Adrenal gland (tissue), 19 donors: ENCODE measurements at places on chromosomes 6 and 20. TPM values are rescaled to one million over a fixed set of nuclear protein-coding genes. Genes with fewer than 3 reads are reported as not detected.

DNA sequence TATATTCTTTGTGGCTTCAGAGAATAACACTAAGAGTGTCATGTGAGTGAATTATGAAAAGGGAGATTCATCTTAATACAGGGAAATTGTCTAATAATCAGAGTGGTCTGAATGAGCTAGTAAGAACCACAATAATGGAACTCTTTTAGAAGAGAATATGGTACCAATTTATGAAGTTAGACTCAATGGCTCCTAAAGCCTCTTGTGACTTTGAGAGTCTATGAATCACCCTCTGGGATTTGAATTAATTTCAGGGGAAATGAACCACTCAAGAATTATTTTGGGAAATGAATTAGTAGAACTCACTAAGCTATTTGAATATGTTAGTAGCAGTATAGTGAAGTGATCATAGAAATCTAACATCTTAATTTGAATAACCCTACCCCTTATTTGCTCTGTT lies 14.3 kb downstream of the PCMT1 start:
- no peak for DNase-seq

- no peak for DNase-seq
Measured at GRCh38 chr6:13368731-13369115, 40.4 kb upstream of the TBC1D7 start.

DNA sequence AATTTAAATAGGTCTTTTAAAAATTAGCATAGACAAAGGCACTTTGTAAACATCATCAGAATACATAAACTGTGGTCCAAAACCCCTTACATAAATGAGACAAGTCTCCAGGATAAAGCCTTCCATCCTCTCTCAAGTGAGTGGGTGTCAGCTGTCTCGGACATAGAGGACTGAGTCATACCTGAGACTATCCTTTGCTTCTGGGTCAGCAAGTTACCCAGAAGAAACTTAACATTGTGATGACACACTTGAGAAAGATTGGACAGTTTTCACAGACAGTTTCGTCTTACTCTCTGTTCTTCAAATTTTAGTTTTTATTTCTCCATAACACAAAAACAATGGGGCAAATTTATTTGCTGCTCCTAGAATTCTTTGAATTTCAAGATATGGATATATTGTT lies 838.0 kb downstream of the DHX35 start:
- peak; percentile 22 for DNase-seq

DNA sequence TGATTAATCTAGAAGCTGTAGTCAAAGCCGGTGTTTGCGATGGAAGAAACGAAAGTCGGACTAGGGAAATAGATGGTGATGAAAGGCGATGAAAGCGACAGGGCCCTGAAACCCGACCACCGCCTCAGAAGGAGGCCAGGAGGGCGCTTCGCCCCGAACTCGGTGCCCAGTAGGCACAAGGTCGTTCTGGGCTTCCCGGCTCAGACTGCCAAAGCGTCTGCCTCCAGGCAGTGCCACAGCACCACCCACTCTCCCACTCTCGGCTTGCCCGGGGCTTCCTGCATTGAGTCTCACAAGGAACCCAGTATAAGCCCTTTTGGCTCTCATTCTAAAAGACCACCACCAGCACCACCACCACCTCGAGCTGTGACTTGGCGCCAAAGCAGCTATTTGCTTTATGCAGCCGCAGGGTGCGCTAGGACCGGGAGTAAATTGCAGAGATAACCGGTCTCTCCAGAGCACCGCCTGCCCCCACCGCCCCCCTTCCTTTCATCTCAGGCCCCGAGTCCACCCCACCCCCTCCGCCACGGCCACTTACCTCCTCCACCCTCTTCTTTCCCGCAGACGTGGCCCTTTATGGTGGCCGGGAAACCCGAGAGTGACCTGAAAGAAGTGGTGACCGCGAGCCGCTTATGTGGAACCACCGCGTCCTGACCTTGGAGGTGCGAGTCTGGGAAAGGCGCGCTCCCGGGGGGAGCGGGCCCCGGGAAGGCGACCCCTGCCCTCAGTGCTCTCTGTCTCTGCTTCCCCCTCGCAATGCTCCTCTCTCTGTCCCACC lies 2.4 kb downstream of the TCF21 start:
- no peak for DNase-seq

DNA sequence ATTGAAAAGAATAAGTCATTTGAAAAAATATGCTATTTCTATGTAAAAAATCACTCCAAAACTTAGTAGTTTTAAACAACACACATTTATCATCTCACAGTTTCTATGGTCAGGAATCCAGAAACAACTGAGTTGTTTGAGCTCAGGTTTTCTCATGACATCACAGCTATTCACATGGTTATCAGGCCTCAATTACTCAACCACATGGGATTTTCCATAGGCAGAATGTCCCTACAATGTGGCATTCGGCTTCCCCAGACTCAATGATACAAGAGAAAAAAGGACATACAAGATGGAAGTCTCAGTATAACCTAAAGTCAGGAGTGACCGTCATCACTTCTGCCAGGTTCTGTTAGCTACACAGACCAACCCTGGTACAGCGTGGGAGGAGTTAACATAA lies 3.4 kb upstream of the SLC35D3 start:
- no peak for DNase-seq

- DNase-seq, result no peak
Measured at GRCh38 chr6:30074331-30075093, 1.1 kb downstream of the RNF39 start.

DNA sequence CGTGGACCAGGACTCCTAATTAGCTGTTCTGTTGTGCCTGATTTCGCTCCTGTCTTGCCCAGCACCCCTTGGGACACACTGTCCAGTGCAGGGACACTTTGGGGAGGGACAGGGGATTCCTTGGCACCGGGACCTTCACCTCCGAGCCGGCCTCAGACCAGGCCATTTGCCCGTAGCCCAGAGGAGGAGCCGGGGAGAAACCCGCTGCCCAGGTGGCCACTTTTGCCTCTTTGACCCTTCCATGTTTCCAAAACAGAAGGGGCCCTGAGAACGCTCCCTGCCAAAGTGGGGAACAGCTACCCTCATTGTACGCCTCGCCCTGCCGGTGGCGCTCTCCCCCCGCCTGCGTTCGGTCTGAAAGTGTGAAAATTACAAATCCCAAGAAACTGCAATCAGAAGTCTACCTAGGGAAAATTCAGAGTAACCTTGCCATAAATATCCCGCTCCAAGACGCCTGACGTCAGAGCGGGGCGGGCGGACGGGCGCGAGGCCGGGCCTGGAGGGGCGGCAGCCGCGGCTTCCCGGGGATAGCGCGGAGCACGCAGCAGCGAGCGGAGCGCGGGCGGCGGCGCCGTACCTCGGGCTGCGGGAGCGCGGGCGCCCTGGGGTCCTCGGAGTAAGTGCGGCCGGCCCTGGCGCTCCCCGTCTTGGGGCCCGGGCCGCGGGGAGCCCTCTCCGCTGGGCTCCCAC lies at the start of gene DAAM2:
TSS of gene DAAM2 (plus strand) at position 527 of the 690 bp plus-strand sequence. CDS start 63,927 bp downstream, outside the sequence.
- DNase-seq, result peak; percentile 72

DNA sequence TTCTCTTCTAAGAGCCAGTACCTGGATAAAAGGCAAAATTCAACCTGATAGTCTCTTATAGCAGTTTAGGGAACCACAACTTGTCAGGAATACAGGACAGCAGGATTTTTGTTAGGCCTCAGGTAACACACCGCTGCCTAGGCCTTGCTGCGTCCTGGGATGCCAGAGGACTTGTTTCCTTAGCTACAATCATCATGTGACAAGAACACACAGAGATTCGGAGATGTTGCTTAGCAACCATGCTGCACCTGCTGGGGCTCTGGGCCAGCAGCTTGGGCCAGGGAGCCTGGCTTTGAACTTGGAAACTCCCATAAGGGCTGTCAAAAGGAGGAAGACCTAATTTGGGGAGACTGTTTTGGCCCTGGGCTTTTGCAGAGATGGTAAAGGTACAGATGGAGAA lies 36.1 kb upstream of the CHD6 start:
- no peak for DNase-seq

DNA sequence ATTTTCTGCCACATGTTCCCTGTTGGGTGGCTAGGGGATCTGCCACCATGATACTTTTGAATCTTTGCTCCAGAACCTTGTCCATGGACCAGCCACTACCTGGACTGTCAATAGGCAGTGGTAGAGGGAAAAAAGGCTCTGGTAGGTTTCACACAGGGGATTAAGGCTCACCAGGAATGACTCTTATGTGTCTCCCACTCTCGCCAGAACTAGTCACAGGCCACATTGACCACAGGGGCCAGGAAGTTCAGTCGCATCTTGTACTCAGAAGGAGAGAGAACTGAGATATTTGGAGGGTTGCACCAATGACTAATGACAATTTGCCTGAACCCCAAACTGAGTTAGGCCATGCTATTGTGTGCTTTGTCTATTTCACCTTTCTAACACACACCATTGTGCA lies 23.6 kb upstream of the APCDD1L start:
- DNase-seq, result no peak

The NEDD9 gene
- 22.5 TPM for total RNA-seq

The CGA gene
- not detected for total RNA-seq

GRCh38 chr6:31467151-31467550 lies 30.8 kb upstream of the MICB start:
- no peak for DNase-seq

DNA sequence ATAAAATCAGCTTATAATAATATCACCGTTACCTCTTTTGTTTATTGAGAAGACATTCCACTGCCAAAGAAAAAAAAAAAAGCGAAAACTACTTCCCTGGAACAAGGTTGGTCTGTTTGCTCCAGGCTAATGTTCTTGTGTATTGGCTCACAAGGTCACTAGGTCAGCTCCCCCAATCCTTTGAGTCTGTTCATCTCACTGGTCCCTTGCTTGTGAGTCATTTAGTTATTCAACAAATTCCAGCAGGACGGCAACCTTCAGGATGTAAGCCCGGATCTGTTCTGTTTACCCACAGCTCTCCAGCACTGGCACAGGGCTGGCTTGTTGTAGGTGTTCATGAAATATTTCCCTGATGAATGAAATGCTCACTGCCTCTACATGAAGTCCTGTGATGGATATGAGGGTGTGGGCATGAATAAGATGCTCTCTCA lies 3.3 kb downstream of the ARHGAP40 start:
- no peak for DNase-seq

DNA sequence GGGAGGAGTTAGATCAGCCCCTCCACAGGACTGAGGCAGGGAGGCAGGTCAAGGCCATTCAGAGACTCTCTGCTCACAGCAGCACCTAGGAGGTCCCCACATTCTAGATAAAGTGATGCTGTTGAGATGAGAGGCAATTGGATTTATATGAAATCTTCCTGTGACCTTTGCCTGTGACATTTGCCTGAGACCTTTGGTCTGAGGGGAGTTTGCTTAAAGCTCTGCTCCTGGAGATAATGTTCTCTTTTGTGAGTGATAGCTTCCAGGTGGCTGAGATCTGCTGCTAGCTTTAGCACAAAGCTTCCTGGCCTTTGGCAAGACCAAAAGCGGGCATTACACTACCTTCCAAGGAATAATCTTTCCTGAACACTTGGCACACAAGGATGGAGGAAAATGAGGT lies 43.3 kb downstream of the TMEM244 start:
- DNase-seq, result no peak

- DNase-seq, result no peak
Measured at GRCh38 chr20:37903317-37904007, 535 bp downstream of the VSTM2L start.

DNA sequence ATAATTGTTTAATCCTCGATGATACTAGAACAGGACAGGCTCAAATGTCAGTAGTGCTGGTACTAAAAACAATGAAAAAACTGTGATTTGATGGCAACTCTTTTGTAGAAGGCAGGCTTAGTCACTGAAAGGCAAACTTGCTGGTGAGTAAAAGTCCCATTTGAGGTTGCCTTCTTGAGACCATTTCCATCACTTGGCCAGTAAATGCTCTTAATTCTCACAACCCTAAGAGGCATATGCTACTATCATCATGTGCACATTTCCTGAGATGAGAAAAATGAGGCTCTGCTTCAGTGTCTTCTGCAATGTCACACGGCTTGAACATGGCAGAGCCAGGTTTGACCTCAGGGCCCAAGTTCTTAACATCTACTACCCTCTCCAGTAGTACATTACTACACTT lies 9.9 kb downstream of the AKIRIN2 start:
- DNase-seq, result no peak

GRCh38 chr6:112773187-112773586 lies 426.1 kb downstream of the RFPL4B start:
- no peak for DNase-seq

DNA sequence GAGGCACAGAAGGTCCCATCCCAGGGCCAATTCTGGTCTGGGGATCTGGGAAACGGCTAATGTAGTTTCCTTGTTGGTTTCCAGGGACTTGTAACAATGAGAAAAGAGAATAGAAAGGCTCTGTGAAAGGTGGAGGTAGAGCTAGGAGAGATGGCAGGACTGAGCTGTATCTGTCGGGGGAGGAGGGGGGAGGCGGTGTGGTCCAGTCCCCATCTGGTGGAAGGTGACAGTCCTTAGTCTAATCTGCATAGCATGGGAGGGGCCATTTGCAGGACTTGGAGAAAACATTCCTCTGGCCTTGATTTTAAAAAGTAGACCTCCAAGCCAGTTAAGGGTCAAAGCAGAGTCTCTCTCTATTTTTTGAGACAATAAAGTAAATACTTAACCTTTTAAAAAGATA lies 137.1 kb downstream of the DNAH8 start:
- DNase-seq, result no peak

DNA sequence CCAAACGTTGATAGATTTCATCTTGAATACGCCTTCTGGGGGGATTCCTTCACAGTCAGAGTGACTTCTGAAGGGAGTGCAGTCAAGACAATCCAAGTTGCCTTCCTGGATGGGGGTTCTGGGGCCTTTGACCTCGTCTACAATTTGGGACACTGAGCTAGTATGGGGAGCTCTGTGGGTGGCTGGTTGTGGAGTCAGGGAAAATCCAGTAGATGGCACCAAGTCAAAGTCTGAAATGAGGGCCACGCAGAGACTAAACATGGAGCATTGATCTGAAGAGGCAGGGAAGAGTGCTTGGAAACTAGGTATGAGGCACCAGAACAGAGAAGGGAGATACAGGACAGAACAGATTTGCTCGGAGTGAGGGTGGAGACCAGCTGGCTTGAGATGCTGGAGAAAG lies 43.6 kb upstream of the CCN6 start:
- DNase-seq, result no peak

The CEP57L1 gene
- 20.0 TPM for total RNA-seq

DNA sequence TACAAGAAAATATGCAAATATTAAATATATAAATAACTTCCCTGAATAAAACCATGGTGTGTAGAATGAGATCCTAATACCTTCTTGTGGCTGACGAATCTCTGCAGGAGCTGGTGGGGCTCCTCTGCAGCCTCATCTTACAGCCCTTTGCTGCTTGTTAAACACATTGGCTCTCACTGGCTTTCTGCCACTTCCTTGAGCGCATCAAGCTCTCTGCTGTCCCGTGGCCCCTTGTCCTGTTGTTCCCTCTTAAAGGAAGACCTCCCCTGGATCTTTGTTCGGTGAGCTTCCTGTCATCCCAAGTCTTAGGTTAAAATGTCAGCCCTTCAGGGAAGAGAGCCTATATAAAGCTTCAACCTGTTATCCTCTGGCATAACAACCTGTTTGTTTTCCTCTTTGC lies 519.6 kb downstream of the DOK5 start:
- no peak for DNase-seq

The DLL1 gene
- 7.8 TPM for total RNA-seq

GRCh38 chr6:2149361-2150006 lies 95.9 kb downstream of the GMDS start:
- no peak for DNase-seq

DNA sequence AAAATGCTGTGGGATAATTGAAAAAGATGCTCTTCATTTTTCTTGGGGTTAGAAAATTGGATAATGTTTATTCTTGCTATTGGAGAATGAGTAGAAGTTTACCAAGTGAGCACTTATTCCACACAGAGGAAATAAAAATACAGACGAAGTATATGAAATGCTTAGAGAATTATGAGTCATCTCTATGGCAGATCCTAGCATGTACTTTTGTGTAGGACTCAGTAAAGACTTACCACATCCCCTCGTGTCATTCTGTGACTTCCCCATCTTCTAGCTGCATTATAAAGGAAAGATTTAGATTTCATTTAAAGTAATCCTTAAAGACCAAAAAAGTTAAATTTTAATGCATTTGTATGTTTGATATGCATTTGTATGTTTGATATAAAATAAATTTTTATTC lies 685.6 kb downstream of the TBC1D32 start:
- DNase-seq, result no peak
